ENCODE measurements at places on chromosomes 16 and 17.

GRCh38 chr16:72291531-72291981 is 119.6 kb upstream of the PMFBP1 start:
- DNase-seq, result peak; percentile 37

DNA sequence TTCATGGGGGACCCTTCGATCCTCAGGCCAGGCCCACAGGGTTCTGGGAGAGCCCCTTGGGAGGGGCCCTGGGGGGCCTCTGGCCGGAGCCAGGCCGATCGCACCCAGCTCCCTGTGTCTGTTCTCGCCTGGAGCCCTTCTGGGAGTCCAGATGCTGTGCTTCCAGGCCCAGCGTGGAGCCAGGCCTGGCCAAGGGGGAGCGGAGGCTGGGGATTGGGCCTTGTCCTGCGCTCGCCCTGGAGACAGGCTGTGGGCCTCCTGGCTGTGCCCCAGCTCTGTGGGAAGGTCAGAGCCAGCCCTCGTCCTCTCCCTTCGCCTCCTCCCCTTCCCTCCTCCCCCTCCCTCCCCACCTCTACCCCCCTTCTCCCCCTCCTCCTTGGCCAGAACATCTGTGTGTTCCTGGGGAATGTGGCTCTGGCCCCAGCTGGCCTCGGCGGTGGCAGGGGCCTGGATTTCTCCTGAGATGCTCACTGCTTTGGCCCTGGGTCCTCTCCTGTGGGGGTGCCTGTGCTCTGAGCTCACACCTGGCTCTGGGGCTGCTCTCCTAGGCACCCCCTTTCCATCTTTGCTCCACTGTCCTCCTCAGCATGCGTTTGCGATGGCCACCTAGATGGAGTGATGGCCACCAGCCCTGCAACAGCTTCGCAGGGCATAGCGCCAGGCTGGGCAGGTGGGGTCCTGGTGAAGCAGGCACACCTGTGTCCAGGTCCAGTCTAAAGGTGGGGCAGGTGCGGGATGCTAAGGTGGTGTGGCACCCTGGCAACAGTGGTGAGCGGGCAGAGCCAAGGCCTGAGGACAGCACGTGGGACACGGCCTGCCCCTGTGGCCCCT is 90.6 kb upstream of the CIBAR2 start:
- no peak for DNase-seq

DNA sequence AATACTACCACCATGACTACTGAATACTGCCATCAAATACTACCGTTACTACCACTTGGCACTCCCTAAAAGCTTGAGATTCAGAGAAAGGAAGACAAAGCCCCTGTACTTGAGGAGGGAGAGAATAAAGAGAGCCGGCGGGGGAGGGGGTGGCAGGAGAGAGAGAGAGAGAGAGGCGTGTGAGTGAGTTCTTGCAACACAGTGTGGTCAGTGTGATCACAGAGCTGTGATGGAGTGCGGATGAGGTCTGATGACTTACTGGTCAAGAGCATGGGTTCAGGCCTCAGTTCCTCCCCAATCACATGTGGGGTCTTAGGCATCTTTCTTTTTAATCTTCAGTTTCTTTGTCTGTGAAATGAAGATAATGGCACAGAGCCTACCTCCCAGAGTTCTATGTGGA is 19.2 kb downstream of the PRKCB start:
- no peak for DNase-seq

GRCh38 chr16:81716478-81717225 is 62.4 kb upstream of the PLCG2 start:
- DNase-seq, result no peak

GRCh38 chr17:29582772-29583171 is 6.7 kb downstream of the GIT1 start:
- DNase-seq, result no peak

DNA sequence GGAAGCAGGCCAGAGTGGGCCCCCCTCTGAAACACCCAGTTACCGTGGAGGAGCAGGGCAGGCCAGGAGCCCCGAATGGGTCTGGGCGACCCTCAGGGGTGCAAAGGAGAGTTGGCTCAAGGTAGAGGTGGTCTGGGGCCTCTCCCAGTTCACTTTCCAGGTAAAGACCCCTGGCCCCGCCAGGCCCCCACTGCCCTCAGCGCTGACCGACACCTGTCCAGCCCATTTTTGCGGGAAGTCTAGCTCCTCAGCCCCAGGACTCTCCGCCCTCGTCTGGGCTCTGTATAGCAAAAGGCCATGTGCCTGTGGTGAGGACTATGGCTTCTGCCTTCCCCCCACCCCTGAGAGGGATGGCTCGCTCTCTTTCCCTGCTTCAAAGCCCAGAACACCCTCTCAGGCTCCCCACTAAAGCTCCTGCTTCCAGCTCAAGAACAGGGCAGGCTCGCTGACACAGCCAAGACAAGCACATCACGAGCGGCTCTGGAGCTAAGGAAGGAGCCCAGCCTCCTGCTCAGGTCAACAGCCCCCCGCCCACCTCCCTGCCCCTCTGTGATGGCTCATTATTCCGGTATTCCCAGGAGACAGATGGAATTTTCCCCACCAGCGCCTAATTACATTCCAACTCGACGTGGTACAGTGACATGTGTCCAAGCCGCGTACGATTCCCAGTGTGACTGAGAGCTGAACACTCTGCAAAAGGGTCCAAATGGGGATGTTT is 59.4 kb downstream of the RTN4RL1 start:
- DNase-seq, result no peak

DNA sequence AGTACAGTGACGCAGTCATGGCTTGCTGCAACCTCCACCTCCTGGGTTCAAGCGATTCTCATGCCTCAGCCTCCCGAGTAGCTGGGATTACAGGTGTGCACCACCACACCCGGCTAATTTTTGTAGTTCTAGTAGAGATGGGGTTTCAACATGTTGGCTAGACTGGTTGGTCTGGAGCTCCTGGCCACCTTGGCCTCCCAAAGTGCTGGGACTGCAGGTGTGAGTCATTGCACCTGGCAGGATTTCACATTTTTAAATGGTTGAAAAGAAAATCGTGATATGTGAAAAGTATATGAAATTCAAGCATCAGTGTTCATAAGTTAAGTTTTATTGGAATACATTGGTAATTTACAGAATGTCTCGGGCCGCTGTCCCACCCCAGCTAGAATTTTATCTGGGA is 2.6 kb downstream of the RMI2 start:
- DNase-seq, result no peak

- DNase-seq, result no peak
Measured at GRCh38 chr16:27628241-27628942, 78.4 kb downstream of the KATNIP start.

DNA sequence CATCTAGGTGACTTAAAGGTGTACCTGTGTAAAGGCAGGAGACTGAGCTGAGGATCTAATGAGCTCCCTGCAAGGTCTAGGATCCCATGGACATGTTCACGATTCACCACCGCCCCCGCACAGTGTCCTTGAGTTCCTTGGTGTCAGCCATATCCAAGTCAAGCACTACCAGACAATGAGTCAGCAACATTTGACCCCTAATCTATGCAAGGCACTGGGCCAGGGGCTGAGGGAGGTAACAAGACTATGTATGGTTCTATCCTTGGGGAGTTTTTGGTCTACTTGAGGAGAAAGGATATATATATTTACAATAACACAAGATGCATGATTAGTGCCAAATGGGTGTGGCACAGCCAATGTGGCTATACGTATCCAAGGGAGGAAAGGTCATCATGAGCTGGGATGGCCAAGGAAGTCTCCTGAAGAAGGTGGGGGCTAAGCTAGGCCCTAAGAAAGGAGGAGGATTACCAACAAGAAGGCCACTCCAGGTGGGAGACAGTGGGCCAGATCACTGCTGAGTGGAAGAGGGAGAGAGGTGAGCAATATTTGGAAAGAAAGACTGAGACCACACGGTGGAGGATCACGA is 35.0 kb downstream of the ITGB3 start:
- no peak for DNase-seq

DNA sequence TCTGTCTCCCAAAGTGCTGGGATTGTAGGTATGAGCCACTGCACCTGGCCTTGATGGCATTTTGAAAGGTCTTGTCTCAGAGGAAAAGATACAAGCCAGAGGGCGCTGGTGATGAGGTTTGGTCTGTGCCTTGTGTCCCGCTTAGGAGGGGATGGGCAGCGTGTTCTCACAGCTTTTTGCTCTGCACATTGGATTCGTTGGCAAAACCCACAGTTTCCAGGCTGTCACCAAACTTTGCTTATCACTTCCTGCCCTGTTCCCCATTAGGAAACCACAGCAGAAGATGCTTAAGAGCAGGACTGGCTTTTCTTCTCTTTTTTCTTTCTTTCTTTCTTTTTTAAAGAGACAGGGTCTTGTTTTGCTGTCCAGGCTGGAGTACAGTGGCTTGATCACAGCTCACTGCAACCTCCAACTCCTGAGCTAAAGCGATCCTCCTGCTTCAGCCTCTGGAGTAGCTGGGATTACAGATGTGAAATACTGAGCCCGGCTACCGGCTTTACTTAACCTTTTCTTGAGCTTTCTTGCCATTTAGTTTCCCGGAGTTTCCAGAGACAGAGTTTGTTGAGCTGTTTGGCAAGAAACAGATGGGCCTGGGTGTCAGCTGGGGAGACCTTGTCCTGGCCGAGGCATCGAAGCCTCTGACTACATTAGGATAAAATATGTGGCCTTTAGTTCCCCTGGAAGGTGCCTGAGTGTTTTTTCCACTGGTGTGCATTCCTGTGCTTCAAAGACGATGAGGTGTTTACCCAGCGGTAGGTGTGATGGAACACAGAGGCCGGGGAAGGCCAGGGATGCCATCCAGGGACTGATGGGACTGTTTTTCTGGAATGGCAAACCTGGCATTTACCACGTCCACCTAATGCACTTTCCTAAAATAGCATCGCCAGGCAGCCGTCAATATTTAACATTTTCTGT is 112.9 kb downstream of the ABCC1 start:
- no peak for DNase-seq

DNA sequence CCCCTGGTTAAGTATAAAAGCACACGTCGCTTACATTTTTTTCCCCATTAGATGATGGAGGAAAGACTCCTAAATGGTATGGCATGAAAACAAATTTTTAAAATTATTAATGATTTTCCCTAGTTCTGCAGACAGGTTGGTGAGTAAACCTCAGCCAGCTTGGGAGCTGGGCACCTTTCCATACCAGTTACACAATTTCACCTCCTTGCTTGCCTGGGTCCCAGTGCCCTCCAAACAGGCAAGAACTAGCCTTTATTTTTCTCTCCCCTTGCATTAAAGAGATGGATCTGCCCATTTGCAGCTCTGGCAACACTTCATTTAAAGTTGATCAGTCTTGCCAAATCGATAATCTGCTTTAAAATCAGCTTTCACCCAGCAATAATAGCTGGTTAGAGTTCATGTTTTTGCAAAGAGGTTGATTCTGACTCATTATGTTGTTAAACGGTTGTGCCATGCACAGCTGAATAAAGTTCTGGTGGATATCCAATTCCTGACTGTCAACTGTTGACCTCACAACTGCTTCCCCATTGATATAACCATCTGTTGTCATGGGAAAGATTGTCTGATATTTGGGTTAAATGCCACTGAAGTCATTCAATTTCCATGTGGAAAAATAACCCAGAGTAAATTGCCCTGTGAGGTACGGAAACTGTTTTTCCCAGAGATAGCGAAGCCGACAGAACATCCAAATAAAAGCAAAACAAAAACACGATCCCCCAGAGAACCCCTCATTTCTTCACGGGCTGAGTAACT is 1.3 kb downstream of the C17orf58 start:
- peak; percentile 78 for DNase-seq

- DNase-seq, result no peak
Measured at GRCh38 chr17:77549726-77550366, 408.7 kb upstream of the TNRC6C start.

DNA sequence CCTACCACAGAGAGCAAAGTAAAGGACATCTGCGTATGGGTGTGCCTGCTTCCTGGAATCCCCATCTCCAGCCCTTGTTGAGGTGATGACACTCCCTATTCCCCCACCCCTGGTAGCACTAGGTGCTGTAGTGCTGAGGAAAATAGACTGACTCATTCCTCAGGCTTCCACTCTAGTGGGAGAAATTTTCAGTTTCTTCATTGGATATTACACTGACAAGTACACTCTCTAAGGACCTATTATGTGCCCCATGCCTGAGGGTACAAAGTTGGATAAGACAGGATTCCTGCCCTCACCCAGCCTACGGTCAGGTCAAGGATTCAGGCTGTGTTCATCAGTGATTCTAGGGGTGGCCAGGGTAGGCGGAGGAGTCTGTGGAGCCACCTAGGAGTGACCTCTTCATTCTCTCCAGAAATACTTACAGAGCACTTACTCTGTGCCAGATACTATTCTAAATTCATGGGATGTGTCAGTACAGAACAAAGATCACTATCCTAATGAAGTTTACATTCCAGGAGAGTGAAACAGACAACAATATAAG is 4.5 kb upstream of the ZC3H7A start:
- peak; percentile 49 for DNase-seq

DNA sequence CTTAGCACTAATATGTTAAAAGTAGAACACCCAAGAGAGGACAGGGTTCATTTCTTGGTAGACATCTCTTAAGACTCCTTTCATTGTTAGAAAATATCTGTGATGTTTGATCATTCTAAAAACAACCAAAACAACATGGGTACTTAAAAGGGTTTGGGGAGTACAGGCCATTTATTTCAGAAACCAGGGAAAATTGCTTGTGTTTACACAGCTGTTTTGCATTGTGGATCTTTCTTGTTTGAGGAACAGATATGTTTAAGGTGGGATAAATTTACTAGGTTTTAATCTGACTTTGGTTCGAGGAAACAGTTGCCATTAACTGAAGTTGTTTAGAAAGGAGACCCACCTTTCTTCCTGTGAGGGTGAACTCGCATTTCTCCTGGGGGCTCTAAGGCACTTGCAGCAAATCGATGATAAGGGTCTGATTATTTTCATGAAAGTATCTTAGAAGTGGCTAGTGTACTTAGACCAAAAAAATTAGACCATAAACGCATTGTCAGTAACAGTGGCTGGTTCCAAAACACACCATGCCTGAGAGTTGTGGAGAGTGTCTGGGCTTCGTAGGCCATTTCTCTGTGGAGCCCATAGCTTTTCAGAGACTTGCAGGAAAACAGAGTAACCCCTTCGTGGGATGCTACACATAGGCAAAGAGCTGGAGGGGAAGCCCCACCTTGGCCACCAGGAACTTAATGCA is 17.6 kb downstream of the CLUAP1 start:
- DNase-seq, result no peak
